ENCODE measurements at places on chromosomes 3 and 15.

- DNase-seq, result no peak
These were observed 25.4 kb upstream of the RYK start for GRCh38 chr3:134276086-134276485.

- DNase-seq, result peak; percentile 38
These were observed 993 bp downstream of the PLCL2 start for GRCh38 chr3:16885593-16886302.

GRCh38 chr15:73455876-73456275 is 12.9 kb downstream of the REC114 start:
- no peak for DNase-seq

- peak; percentile 49 for DNase-seq
These were observed 26.9 kb downstream of the ABTB1 start for GRCh38 chr3:127699416-127700300.

- DNase-seq, result no peak
These were observed 170.7 kb downstream of the TIGIT start for GRCh38 chr3:114464548-114464947.

DNA sequence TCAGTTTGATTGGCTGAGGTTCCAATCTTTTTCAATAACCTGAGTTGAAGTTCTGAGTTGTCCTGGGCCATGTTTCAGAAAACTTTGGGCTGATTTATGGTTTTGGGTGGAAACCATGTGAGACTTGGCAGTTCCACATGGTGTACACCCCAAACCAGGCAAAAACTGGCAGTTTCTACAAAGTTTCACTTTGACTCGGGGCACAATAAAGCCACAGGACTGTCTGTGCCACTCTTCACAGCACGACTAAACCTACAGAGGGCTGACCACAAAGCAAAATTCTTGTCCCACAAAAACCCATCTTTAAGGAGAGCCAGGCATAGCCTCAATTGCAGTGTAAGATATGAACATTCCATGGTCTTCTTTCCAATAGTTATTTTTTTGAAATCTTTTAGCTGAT is 155.0 kb downstream of the DUT start:
- no peak for DNase-seq

- DNase-seq, result no peak
These were observed 407.9 kb upstream of the GRM7 start for GRCh38 chr3:6452974-6453373.

DNA sequence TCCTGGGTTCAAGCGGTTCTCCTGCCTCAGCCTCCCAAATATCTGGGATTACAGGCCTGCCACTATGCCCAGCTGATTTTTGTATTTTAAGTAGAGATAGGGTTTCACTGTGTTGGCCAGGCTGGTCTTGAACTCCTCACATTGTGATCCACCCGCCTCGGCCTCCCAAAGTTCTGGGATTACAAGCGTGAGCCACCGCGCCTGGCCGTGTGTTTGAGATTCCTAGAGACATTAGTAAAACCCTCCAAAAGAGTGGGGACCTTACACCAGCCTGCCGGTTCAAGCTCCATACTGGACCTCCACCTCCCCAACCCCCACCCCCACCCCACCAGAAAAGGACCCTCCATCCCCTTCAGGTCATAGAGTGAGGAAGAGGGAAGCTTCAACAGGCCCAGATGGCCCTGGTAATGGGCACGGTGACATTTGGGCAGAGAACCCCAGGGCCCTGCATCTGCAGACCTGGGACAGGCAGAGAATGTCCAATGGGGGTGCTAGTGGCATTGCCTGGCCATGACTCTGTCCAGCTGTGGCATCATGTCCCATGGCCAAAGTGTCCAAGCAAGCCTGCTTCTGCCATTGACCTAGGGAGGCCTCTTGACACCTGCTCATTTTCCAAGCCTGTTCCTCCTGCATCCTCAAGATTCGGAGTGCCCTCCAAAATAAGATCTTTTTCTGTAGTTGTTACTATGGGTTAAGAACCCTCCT is 108.9 kb upstream of the KLF13 start:
- DNase-seq, result no peak

DNA sequence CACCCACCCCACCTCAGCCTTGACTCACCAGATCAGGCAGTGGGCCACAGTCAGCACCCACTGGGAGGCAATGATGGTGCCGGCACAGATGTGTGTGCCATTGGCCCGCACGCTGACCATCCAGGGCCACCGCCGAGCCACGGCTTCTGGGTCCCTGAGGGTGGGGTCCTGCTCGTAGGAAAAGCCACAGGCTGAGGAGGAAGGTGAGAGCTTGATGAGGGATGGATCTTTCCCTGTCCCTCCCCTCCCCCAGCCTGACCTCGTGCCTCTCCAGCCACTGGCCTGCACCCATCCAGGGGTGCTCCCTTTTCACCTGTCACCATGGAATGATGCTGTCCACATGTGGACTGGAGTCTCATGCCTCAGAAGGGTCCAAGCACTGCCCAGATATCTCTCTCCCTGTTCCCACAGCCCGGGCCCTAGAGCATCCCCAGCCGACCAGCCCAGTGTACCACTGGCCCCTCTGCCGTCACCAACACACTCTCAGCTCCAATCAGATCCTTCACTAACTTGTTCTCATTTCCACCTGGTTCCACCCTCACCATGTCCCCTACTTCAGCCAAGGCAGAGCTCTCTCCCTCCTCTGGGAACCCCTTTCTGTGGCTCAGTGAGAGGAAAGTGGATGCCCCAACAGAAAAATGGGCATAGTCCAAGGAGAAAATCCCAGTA is 2.0 kb downstream of the PRSS50 start:
- DNase-seq, result no peak

DNA sequence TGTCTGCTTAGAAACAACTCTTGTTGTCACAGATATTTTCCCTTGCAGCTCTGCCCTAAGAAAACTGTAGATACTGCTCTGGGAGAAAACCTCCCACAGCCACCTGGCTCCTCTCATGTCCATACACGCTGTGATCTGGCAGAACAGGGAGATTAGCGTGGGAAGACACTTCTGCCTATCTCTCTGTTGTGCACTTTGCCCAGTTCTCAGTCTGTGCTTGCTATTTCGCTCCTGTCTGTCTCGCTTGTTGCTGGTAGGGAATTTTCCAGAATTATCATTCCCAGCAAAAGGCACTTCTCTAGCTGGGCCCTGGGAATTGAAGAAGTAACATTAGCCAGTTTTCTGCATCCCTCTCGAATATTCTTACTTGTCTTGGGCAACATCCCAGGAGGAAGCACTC is 8.1 kb upstream of the GATM start:
- no peak for DNase-seq

GRCh38 chr3:1404270-1404962 is 311.6 kb downstream of the CNTN6 start:
- peak; percentile 21 for DNase-seq

- DNase-seq, result no peak
These were observed 93.1 kb upstream of the SAMMSON start for GRCh38 chr3:69906351-69906966.

DNA sequence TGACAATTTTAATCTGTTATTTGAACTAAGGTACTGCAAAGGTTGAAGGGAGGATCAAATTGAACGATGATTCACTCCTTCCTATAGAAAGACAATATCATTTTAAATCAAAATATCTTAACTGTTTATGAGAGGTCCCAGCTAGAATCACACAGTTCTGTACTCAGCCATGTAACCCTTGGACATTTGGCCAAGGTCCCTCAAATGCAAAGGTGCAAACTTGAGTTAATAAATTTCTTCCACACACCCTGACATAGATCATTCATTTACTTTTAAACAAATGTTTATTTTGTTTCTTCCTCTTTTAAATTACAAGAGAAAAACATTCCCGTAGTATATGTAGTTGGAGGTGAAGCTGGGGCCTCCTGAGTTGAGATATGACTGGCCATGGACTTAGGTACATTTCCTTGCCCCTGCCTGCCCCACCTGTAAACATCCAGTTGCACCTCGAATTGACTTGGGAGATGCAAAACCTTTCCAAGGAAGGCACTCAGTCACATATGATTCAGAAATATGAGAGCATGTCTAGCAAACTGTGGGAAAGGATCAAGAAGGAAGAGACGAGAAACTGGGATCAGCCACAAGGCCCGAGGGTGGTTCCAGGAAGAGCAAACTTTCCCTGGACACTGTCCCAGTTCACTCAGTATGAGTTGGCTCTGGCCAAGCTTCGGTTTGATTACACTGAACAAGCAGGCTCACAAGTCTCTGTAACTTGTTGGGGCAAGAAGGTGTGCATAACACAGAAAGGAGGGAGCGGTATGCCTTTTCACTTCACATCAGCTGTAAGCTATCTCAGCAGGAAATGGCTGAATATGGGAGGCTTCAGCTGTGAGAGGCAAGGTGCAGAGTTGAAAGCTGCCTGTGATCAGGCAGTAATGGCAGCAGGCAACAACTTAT is 6.7 kb downstream of the TNFSF10 start:
- DNase-seq, result peak; percentile 77

DNA sequence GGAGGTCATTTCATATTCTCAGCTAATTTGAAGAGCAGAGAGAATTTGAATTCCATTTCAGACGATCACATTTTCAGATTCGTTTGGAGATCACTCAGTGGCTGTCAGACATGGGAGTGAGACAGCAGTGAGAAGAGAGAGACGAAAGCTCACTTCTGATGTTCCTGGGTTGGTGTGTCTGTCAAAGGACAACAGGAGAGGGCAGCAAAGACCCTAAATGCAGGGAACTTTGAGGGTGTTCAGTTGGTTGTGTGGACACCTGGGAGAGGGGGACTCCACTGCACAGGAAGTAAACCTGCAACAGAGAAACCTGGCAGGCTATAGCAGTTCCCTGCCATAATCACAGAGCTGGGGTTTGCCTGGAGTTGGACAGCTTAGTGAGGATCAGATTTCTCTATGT is 675.1 kb downstream of the SQOR start:
- no peak for DNase-seq

GRCh38 chr3:123050666-123051065 is 16.2 kb upstream of the PDIA5 start:
- DNase-seq, result no peak

GRCh38 chr3:100483529-100483928 is 8.9 kb upstream of the TMEM45A start:
- no peak for DNase-seq

GRCh38 chr3:31361371-31362273 is 171.1 kb upstream of the STT3B start:
- peak; percentile 90 for DNase-seq

GRCh38 chr15:22263738-22264137 is 183.4 kb downstream of the OR4M2 start:
- DNase-seq, result no peak

DNA sequence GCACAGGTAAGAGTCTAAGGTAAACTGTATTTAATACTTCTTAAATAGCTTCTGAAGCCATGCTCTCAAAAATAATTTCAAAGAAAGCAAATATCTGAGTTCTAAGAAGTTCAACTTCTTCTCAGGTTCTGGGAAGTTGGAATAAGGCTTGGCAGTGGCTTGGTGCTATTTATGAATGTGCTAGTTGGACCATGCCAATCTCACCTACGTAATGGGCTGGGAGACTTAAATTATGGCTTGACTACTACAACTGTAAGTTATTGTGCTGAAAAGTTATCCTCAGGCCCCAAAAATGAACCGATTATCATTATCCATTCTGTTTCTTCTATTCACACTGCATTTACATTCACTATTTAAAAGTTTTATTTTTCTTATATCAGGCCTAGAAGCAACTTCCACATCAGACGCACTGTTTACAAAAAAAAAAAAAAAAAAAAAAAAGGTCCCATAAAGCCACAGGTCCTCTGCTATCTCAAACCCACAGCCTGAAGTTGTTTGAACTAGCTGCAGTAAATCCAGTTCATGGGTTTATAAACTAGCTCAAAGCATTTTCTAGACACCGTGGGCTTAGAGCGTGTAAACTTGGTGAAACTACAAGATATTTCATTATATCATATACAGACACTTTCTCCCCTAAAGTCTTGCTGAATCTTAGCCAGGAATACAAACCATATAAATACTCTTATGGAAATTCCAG is 3.4 kb downstream of the LRIG1 start:
- no peak for DNase-seq

GRCh38 chr15:90142216-90143165 is 40.2 kb upstream of the IDH2 start:
- DNase-seq, result no peak

GRCh38 chr3:3516996-3517395 is 282.2 kb upstream of the LRRN1 start:
- no peak for DNase-seq

DNA sequence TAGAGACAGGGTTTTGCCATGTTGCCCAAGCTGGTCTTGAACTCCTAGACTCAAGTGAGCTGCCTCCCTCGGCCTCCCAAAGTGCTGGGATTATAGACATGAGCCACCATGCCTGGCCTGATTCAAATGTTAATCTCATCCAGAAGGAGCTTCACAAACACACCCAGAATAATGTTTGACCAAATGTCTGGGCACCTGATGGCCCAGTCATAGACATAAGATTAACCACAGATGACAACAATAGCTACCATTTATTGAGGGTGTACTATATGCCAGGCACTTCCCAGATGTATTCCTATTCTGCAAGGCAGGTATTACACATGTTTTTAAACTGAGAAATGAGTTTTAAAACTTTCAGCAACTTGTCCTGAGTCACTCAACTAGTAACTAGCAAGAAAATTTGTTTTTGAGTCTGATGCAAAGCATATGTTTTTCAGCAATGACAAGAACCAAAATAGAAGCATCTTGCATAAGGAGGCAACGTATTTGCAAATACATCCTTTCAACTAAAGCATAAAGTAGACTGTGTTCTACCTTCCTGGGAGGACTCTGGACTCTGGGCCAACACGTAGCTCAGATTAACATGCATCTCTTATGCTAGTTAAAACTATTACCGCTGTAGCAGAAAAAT is 8.1 kb upstream of the SPG21 start:
- DNase-seq, result no peak

- DNase-seq, result peak; percentile 57
These were observed 164.1 kb upstream of the LRRFIP2 start for GRCh38 chr3:37338500-37338899.

DNA sequence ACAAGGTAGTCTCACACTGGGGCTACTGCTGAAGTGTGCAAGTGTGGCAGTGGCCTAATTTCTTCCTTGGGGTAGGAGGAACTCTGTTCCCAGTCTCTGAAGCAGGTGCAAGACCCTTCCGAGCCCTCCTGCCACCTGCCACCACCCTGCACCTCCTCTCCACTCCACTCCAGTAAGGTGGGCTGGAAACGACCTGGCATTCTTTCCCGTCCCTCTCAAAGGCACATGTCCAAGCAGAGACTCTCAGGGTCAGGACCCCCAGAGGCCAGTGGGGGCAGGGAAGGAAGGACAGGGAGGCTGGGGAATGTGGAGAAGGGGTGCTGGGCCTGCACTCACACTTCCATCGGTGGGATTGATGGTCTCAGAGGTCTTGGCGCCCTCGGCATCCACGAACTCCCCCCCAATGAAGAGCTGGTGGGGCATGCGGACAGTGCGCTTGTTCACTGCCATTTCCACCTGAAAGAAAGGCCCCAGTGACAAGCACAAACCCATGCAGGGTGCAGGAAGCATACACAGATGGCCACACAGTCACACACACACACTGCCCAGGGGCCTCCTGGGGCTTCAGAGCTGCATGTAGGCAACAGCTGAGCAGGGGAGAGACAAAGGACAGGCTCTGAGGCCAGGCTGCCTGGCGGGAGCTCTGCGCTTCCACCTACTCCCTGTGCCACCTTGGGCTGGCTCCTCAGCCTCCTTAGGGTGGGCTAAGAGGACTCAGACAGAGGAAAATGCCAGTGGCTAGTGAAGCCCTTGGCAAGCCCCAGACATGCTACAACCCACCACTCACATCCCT is 43.8 kb downstream of the ALDH1L1 start:
- DNase-seq, result no peak

GRCh38 chr3:42043099-42043813 is 47.9 kb upstream of the TRAK1 start:
- DNase-seq, result peak; percentile 69

GRCh38 chr3:142434503-142434902 is 13.3 kb downstream of the XRN1 start:
- no peak for DNase-seq

GRCh38 chr3:181756645-181757297 is 45.0 kb downstream of the SOX2 start:
- no peak for DNase-seq
